Activated CD4-positive, alpha-beta T cell treated with anti-CD3 and anti-CD28 coated beads, Interleukin-2, amount 50 U/mL, for 4 hours (primary cell): ENCODE measurements at places on chromosomes 16 and 17.
A peak's percentile ranks its signal among the peaks of the same experiment; 100 is the strongest.

GRCh38 chr17:2435181-2435741, 34.4 kb upstream of the MNT start:
- no peak for DNase-seq

DNA sequence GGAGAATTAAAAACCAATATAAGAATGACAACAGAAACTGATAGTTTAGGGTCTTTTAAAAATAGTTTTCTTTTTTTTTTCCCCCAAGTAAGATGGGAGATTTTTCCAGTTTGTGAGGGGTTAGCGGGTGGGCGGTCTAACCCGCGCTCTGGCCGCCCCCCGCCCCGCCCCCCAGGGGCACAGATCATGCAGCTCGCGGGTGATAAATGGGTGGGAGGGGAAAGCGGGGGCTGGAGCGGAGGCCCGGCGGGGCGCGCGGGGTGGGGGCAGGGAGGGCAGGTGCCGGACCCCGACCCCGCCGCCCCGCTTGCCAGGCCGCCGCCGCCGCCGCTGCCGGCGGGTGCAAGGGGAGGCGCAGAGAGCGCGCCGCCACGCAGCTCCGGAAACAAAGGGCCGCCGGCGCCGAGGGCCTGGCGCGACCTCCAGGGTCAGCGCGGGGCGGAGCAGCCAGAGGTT, 60.1 kb upstream of the GSE1 start:
- DNase-seq: no peak

DNA sequence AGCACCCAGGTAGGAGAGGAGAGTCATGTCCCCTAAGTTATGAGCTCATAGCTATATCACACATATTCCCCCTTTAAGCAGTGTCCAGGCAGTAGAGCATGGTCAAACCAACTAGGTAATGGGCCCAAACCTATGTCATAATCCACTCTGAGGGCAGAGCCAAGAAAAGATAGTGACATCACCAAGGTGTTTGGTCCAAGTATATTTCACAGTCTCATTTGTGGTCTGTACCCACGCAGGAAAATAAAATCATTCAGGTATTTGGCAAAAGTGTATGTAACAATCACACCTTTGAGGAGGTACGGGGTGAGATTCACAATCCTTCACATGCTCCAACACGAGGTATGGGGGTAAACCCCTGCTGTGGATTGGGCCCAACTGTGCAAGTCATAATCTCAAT, 2112.8 kb downstream of the TP53TG3F start:
- no peak for DNase-seq

DNA sequence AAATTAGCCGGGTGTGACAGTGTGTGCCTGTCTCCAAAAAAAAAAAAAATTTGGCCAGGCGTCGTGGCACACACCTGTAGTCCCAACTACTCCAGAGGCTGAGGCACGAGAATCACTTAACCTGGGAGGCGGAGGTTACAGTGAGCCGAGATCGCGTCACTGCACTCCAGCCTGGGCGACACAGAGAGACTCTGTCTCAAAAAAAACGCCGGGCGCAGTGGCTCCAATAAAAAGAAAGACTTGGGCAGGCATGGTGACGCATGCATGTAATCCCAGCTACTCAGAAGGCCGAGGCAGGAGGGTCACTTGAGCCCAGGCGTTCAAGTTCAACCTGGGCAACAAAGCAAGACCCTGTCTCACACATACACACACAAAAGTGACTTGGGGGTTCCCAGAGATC, 3.6 kb downstream of the LSM12 start:
- DNase-seq: no peak

- no peak for DNase-seq
These were observed 11.9 kb downstream of the MSI2 start for GRCh38 chr17:57268181-57268580.

GRCh38 chr16:59470556-59470955, 736.4 kb upstream of the GOT2 start:
- no peak for DNase-seq

DNA sequence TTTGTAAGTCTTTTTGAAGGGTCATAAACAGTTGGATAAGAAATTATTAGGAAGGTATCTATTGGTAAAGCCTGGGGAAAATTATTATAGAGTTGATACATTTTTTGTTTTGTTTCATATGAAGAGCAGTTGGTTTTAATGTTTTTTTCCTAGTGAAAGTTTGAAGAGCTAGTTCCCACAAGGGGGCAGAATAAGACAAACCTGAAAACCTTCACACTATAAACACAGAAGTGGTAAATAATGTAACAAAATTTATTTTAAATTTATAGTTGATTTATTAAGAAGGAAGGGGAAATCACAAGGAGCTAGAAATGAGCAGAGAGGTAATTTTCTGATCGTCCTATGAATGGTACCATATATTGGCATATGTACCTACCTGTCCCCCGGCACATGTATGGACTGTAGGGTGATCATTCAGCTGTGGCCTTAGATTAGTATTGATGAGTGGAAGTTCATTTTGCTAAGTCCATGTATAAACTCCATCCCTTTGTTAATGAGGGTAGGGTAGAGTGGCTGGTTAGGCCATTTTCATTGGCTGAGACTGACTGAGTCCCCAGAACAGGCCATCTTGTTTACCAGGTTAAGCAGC, 116.3 kb downstream of the TANC2 start:
- DNase-seq: no peak

GRCh38 chr17:40980596-40980995, 3.5 kb downstream of the KRT40 start:
- DNase-seq: no peak

- DNase-seq: no peak
These were observed 99.7 kb downstream of the VPS53 start for GRCh38 chr17:614653-615546.

GRCh38 chr17:78736526-78737079, 45.5 kb downstream of the CYTH1 start:
- DNase-seq: peak; percentile 40

GRCh38 chr16:74051-74746, 1.8 kb upstream of the RHBDF1 start:
- no peak for DNase-seq

DNA sequence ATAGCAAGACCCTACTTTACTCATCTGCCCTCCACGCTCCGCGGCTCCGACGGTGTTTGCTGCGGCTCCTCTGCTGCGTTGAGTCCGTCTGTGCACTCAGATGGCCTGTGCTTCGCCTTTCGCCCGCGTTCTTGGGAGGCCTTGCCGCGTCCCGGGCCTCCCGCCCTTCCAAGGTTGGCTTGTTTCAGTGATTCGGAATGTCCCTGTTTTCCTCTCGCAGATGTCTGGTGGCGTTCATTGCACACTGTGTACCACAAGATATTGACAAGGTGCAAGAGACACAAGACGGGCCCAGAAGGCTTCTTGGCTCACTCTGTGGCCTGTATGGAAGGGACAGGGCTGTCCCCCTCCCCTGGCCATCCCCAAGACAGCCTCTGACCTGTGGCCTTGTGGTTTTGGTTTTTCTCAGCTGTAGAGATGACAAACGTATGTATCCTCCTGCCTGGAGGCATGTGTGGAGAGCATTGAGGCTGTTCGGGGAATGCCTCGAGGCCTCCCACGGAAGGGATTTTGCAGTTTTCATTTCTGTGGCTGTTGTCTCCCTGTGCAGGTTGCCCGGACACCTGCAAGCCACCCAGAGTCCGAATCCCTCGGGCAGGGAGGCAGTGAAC, 15.4 kb downstream of the MGRN1 start:
- DNase-seq: no peak

DNA sequence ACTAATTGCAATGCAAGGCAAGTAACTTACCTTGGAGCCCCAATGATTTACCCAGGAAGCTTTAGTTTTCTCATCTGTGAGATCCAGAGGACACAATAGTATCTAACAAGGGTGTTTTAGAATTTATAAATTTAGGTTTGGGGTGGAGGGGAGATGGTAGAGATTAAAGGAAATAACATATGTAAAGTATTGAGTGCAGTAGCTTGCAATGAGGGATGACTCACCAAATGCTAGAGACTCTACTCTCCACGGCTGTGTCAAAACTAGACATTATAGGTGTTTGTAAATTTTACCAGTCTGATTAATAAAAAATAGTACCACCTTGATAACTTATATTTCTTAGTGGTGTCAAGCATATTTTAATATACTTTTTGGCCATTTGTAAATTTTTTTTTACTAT, 3.7 kb upstream of the ABCA9 start:
- DNase-seq: no peak

DNA sequence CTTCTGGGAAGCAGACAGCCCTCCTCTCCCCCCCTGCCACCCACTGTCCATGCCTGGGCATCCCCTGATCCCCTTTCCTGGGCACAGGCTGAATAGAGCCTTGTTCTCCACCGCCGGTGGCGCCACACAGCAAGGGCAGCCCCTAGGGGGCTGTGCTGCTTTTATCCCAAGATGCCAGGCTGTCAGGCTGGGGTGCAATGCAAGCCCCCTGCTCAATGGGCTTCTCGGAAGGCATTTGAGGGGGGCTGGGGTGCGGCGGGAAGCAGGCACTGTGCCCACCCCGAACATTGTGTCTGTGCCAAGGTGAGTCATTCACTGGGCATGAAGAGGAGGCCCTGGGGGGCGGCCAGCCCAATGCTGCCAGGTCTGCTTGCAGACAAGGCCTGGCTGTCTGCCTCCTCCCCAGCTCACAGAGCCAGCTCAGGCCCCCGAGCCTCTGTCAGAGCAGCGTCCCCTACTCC, 1.5 kb upstream of the GFAP start:
- DNase-seq: no peak

GRCh38 chr17:9166788-9167187, 145.5 kb downstream of the NTN1 start:
- no peak for DNase-seq

GRCh38 chr17:29733166-29733565, 110.5 kb upstream of the CORO6 start:
- DNase-seq: no peak

GRCh38 chr16:26983426-26983825, 83.3 kb upstream of the C16orf82 start:
- DNase-seq: no peak
